Amygdala (tissue), 56 donors: ENCODE measurements at places on chromosomes 6 and 20.

- DNase-seq: no peak
Measured at GRCh38 chr6:80325742-80326141, 219.3 kb downstream of the BCKDHB start.

DNA sequence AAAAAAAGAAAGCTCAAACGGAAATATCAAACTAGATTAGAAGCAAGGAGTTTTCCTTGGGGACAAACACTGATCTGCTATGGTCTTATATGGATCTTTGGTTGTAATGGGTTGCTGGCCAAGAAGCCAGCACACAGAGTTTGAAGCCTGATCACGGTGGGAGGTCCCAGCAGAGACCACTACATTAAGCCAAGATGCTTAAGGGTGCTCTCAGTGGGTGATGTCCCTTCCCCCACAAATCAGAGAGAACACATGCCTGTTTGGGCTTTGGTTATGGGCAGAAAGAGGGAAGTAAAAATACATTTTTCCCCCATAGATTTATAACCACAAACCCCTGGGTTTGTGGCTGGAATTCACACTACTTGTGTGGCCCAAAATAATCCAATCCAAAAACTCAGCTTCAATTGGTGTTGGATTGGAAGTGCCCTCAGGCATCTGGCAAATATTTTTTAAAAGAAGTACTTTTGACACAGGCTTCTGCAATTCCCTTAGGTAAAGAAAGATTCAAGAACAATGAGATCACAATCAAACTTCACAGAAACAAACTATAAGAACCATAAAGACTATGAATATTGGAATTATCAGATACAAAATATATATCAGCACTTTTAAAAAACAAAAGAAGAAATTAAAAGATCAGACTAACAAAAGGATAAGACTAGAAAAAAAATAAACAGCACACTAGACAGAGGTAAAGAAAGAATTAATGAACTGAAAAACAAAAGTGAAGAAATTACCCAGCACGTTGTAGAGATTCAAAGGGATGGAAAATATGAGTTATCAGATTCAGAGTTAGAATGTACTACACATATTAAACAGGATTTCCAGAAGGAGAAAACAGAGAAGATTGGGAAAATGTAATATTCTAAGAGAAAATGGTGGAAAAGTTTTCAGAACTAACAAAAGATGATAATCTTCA is 44.7 kb downstream of the ESF1 start:
- no peak for DNase-seq

- DNase-seq: peak; percentile 65
Measured at GRCh38 chr6:87155842-87156815, 764 bp downstream of the ZNF292 start.

GRCh38 chr6:129843573-129843972 is 17.5 kb downstream of the TMEM244 start:
- DNase-seq: no peak

- DNase-seq: no peak
Measured at GRCh38 chr6:15335916-15336315, 90.0 kb downstream of the JARID2 start.

GRCh38 chr20:44738813-44739477 is 6.7 kb upstream of the KCNK15 start:
- DNase-seq: peak; percentile 19

DNA sequence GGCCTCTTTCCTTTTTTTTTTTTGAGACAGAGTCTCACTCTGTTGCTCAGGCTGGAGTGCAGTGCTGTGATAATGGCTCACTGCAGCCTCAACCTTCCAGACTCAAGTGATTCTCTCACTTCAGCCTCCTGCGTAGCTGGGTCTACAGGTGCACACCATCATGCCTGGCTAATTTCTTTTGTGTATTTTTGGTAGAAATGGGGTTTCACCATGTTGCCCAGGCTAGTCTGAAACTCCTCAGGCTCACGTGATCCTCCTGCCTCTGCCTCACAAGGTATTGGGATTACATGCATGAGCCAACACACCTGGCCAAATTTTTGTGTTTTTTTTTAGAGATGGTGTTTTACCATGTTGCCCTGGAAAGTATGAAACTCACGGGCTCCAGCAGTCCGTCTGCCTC is 29.3 kb downstream of the SRC start:
- no peak for DNase-seq

DNA sequence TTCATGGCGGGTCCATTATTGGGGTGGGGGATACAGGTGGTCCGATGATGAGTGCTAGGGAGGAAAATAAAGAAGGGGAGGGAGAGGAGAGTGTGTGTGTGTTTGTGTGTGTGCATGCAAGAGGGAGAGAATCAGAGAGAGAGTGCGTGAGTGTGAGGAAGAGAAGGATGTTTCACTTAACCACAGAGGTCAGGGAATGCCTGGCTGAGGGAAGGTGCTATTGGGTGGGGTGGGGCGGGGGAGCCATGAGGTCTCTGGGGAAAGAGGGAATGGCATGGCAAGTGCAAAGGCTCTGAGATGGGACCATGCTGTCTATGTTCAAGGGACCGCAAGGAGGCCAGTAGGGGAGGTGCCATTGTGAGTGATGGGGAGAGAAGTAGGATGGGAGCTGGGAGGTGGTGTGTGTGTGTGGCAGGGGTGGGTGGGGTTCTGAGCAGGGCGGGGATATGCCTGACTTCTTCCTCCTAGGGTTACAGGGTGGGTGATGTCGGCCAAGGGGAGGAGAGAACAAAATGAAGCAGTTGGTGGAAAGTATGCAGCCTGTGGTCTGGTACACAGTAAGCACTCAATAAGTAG is 23.0 kb downstream of the CEBPB start:
- DNase-seq: no peak

- DNase-seq: no peak
Measured at GRCh38 chr20:39736434-39737327, 774.5 kb downstream of the DHX35 start.

- DNase-seq: peak; percentile 88
Measured at GRCh38 chr20:32980131-32980941, 23.9 kb downstream of the SUN5 start.

DNA sequence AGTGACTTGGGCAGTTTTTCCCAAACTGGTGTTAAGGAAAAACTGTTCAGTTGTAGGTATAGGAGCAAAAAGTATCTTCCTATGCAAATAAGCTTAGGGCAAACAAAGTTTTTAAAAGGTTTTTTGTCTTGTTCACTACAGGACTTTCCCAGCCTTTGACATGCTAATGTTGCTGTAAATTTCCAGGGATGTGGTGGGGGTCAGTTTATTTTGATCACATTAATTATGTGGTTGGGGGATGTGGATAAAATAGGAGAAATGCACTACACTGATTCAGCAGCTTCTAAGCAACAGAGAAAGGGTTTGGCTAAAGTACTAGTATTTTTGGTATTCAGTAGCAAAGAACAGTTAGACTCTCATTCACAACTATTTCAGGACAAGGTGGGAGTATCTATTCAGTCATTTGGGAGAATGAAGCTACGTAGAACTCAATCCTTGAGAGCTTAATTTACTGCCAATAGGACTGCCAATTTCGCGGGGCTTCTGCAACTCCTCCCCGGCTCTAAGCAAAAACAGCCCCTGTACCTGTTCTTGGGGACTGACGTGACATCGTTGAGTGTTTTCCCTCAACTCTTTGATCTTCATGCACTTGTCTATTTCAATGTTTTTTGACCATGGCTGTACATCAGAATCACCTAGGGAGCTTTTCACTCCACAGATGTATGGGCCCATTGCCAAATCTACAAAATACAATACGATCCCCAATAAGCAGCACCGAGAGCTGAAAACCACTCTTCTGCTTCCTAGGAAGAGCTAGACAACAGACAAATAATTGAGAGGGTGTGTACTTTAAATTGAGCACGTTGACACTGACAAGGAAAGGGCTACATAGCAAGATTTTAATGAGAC is 94.8 kb upstream of the NHSL1 start:
- no peak for DNase-seq
